CD4-positive, alpha-beta T cell treated with Interferon alpha-2 for 1 hour (primary cell): ENCODE measurements at places on chromosomes 13 and 19.

DNA sequence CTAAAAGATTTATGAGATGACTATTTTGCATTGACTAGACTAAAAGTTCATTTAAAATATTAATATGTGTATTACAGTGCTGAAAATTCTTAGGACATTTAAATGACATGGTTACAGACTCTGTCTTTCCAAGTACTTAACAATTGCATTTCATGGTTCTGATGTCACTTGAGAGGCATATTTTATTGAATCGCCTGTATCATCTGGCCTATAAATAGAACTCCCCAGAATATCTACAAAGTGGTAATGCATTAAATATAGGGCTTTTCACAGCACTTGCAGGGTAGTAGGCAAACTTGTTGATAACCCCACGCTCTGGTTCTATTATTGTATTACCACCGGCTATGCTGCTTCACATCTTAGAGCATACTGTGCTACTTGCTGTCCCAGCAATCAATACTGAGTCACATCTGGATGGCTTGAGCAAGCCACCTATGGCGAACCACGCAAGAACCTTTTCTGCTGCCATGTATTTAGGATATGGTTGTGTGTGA, 400.6 kb downstream of the HS6ST3 start:
- no peak for DNase-seq

DNA sequence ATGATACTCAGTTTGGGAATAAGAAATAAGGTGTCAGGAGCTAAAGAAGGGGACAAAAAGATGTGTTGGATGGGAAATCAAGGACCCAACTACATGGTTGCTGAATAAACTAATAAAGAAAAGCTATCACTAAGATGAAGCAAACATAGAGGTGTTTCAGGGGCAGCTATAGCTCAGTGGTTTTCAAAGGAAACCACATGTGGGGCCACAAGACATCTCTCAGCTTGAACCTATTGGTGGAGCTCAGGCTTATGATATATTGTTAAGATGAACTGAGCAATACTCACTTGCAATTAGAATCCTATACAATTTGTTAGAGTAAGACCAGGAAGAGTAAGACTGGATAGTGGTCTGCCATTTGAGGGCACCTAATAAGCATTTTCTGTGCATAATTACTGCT, 45.1 kb upstream of the SPRY2 start:
- no peak for DNase-seq

DNA sequence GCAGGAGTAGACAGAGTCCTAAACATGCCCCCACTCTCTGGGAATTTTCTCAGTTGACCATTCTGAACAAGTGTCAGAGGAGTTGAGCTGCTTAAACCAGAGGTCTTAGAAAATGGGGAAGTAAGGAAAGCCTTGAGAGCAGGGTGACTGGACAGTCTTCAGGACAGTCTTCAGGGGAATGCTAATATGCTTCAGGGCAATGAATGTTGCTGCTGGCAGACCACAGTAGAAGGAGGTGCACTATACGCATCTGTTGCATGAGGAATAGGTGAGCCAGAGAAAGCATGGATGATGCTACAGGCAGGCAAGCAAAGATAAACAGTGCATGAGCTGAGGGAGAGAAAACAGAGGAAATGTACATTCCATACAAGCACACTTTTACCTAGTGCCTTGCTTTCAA, 196.6 kb upstream of the GPR12 start:
- DNase-seq = no peak

DNA sequence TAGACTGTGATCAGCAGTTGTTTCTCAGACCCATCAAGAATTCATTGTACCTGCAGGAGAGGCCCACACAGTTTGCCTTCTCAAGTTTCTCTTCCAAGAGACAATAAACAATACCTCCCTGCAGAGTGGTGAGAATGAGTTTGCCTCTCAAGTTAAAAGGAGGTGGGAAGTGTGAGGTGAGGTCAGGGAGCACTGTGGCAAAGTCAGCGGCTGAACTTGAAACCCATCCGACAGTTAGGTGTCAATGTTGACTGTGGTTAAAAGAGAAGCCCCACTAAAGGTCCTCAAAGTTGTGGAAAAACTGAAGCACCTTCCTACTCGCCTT, 72.9 kb upstream of the TSC22D1 start:
- no peak for DNase-seq

- peak; percentile 30 for DNase-seq
Measured at GRCh38 chr13:76822698-76823267, 63.4 kb downstream of the KCTD12 start.

GRCh38 chr13:81577601-81578195, 1236.8 kb upstream of the SPRY2 start:
- DNase-seq = no peak

DNA sequence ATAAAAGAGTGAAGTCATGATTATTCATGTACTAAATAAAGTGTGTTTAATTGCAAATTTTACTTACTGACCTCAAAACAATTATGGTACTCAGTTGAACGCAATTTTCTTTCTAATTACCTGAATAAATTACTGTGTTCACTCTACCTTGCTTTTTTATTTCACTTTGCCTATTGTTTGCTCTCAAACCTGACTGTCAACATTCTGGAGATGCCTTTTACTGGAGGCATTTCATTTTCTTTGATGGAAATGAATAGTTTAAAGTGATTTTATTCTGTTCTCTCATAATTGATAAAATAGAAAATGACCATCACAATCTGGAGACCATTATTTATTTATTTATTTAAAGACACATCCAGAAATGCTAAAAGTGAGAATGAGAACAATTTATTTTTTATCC, 811.5 kb upstream of the ATXN8OS start:
- no peak for DNase-seq

- no peak for DNase-seq
Measured at GRCh38 chr13:102593466-102593865, 3.3 kb upstream of the TPP2 start.

DNA sequence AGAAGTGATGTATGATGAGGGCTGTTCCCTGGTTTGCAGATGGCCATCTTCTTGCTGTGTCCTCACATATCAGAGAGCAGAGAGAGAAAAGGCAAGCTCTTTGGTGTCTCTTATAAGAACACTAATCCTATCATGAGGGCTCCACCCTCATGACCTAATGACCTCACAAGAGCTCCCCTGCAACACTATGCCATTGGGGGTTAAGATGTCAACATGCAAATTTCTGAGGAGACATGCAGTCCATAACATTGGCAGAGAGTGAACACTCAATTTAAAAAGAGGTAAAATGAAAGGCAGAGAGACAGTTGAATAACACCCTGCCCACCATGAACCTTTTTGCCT, 10.9 kb downstream of the FAM187B start:
- no peak for DNase-seq

DNA sequence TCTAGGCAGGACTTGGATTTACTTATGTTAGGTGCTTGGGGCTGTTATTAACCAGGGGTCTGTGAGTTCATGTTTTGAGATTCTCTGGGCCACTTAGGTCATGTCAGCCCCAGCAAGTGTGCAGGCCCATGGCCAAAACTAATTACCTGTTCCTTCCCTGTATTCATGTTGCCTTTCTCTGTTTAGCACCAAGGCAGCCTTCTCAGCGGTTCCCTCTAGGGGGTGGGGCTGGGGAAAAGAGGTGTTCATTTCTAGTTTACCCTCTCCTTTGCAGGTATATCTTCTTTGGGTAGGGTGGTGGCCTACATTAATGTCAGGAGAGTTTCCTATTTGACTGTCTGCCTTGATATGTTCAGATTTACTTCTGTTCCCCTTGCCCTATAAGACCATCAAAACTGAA, 61.7 kb downstream of the PDS5B start:
- peak; percentile 14 for DNase-seq

- no peak for DNase-seq
Measured at GRCh38 chr13:73898276-73898675, 235.9 kb downstream of the KLF12 start.

GRCh38 chr13:29435125-29435911, 160.2 kb downstream of the SLC7A1 start:
- DNase-seq = no peak

GRCh38 chr19:7304200-7304599, 10.0 kb upstream of the INSR start:
- DNase-seq = no peak

- DNase-seq = no peak
Measured at GRCh38 chr13:40283666-40284065, 382.8 kb downstream of the FOXO1 start.

- DNase-seq = no peak
Measured at GRCh38 chr13:44153496-44153895, 220.1 kb upstream of the SERP2 start.

DNA sequence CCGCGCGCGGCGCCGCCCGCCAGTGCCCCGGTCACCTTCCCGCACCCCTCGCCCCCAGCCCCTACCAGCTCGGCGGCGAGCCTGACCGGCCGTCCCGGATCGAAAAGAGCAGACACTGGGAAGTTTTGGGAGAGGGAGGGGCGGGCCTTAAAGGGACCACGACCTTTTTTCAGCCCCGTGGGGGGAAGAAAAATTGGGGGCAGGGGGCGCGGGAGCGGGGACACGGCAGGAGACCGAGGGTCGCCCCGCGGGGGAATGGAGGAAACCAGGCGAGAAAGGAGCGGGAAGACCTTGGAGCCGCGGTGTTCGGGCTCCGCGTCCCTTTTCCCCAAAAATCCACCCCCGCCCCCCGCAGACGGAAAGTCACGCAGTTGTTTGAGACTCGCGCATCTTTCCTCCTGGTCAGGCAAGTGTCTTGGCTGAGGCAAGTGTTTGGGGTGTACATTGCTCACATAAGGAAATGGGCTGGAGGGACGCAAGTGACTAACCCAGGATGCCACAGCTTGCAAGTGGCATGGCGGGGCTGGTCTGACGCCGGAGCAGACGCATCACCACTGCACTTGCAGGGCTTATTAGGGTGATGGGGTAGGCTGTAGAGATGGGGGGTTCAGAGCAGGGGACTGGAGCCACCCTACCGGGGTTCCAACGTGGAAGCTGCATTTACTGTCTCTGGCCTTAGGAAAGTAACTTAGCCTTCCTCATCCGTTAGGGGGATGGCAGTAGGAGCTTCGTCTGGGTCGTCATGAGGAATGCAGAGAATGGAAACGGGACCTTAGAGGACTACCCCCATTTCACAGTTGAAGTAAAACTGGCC, 2.7 kb upstream of the HNRNPL start:
- peak; percentile 72 for DNase-seq

DNA sequence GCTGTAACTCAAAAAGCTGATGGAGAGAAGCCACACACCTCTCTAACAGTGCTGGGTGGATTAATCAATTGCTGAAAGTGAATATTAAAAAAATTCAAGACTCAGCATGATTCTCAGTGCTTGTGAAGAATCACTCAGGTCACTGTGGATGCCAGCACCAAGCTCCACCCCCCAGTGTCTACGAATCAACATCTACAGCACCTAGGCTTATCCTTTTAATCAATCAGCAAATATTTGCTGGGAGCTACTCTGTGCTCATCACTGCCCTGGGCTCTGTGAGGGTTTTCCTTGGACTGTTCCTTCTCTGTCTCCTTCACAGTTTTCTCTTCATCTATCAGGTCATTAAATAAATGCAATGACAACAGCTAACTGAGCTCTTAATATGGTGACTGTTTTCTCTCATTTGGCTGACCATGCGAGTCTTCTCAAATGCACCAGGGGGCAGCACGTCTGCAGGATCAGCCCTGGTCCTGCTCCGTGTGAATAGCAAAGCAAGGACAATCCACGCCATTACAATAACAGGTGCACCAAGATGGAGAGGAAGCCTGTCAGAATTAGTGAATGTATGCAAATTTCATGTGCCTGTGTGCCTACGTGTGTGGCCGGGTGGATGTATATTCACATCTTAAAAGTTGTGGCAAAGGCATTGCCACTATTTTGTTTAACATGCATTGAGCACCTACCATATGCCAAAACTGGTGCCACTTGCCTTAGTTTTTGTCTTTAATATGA, 14.6 kb upstream of the C13orf42 start:
- peak; percentile 45 for DNase-seq

DNA sequence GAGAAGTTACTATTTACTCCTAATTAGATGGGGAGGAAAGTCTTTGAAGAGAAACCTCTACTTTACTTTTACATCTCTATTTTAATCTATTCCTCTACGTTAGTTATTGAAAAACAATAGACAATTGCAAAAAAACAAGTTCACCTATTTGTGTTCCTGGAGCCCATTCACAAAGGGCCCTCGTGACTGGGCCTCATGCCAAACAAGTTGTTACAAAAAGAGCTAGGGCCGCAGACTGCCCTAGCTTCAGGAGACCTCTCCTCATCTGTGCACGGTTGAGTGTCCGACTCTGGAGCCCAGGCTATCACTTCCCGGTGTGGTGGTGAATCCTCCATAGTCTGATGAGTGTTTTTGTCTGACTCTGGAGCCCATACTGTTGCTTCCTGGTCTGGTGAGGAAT, 190.9 kb downstream of the ZNF486 start:
- no peak for DNase-seq

GRCh38 chr13:41427666-41428065, 29.7 kb upstream of the RGCC start:
- no peak for DNase-seq

GRCh38 chr13:41822560-41822959, 138.3 kb downstream of the VWA8 start:
- DNase-seq = no peak

GRCh38 chr13:65971541-65971940, 1258.6 kb downstream of the PCDH9 start:
- no peak for DNase-seq

DNA sequence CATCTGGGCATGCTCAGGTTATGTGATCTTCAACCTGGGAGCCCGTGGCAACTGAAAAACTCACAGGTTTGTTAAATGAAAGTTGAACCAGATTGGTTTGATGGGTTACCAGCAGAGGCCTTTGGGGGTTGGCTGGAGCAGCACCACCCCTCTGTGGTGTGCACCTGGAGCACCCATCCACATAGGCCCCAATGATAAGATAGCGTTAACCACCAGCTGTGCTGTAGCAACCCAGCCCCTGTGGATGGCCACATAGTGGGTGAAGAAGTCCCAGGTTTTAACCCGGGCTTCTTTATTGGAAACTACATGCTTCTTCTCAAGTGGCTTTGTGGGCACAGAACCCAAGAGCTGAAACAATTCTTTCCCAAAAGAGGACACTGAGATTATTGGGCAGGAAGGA, 22.6 kb upstream of the MTIF3 start:
- no peak for DNase-seq

GRCh38 chr13:58933475-58933874, 1230.3 kb downstream of the DIAPH3 start:
- DNase-seq = no peak

DNA sequence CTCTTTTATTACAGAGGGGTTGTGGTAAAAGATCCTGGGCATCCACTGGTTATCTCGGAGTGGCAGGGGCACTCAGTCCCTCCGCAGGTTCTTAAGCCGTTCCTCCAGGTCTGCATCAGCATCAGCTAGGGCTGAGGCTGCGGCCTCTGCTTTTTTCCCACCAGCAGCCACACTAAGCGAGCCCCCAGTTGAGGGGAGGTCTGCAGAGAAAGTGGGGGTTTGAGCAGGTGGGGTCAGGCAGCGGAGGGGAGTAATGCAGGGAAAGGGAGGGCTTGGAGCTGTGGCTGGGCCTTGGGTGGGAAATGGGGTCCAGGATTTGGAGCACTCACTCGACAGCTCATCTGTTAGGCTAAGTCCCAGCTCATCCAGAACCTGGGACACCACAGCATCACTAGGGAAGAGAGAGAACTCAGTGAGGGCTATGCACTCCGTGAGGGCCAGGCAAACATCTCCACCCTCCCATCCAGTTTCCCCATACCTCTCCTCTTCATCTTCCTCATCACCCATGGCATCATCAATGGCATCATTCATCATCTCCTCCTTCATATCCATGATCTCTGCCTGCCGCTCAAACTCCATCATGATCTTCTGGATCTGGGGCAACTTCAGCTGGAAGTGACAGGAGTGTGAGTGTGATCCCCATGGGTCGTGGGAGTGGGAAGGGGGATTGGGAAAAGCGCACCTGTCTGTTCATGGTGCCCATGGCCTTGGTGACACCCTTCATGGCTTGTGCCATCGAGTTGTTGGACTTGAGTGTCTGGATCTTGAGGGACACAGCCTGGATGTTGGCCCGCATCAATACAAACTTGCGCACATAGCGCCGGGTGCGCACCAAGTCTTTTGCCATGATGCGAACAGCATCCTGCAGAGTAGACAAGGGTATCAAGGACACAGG, 3.1 kb downstream of the CHMP2A start:
- no peak for DNase-seq
